Head of caudate nucleus (tissue), 42 donors: ENCODE measurements at places on chromosomes 1 and 21.
A peak's percentile ranks its signal among the peaks of the same experiment; 100 is the strongest.

- no peak for DNase-seq
Observed at GRCh38 chr1:110233861-110234260, 23.7 kb downstream of the KCNC4 start.

DNA sequence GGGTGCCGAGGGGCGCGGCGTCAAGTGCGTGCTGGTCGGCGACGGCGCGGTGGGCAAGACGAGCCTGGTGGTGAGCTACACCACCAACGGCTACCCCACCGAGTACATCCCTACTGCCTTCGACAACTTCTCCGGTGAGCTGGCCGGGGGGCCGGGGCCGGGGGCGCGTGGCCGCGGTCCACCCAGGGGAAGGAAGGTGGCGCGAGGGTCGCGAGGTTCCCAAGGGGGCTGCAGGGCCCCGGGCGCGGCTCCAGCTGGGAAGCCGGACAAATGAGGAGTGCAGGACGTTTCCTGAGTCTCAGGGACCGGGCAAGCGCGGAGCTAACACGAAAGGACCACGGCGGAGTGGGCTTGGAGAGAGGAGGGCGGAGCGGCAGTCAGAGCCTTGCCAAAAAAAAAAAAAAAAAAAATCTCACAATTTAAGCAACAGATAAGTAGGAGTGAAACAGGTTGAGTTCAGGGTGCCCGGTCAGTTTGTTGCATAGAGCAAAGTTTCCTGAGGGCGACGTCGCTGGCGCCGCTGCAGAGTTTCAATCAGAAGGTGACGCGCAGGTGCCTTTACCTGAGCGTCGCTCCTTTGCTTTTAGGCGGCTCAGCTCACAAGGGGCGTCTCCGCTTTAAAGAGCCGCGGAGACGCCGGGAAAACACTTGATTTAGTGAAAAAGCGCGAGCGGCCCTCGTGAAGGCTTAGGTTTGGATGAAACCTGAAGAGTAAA, 750 bp downstream of the RHOU start:
- no peak for DNase-seq

- DNase-seq, result no peak
Observed at GRCh38 chr1:28421744-28422143, 52.2 kb downstream of the PHACTR4 start.

GRCh38 chr1:202086579-202087350, 36.0 kb upstream of the GPR37L1 start:
- DNase-seq, result peak; percentile 7

- DNase-seq, result no peak
Observed at GRCh38 chr1:33010932-33011731, 25.6 kb downstream of the AK2 start.

- DNase-seq, result no peak
Observed at GRCh38 chr1:177495878-177496277, 325.1 kb downstream of the BRINP2 start.

DNA sequence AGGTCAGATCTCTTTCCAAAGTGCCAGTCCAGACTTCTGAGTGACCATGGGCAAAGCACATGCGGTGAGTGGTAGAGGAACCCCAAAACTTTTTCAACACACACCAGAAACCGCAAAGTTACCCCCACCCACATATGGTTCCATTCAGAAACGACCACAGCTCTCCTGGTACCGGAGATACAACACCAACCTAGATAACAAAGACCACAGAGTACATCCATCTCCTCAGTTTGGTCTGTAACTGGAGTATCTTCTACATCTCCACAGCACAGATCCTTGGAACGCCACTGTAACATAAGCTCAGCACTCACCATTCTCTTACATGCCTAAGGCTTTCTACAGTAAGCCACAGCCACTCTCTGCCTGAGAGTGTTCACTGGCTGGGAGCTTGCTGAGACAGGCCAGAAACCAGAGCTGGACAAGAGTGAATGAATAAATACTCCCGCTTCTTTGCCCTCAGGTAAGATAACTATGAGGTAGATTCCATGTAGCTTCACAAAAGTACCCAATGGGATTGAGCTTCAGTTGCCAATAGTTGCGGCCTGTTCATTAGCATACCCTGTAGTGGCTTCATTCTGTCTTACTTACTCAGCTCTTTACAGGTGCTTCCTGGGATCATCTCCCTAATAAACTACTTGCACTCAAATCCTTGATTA, 81.8 kb downstream of the SMYD3 start:
- DNase-seq, result no peak

- DNase-seq, result no peak
Observed at GRCh38 chr1:5662744-5663126, 329.5 kb downstream of the NPHP4 start.

DNA sequence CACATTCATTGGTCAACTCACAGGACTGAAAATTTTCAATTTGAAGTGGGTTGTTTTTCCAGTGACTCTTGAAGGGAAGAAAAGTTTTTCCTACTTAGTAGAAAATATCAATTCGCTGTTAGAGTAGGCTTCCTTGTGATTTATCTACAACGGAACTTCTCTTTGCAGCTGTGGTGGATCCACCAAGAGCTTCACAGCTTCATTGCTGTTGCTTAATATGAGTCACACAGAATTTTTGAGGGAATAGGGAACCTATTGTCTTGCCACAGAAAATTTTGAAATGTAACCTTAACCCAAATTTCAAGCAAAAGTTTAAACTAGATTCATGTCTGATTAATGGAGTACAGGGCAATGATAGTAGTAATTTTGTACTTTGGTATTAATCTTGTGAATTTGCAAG, 58.4 kb upstream of the IFI44L start:
- DNase-seq, result no peak

DNA sequence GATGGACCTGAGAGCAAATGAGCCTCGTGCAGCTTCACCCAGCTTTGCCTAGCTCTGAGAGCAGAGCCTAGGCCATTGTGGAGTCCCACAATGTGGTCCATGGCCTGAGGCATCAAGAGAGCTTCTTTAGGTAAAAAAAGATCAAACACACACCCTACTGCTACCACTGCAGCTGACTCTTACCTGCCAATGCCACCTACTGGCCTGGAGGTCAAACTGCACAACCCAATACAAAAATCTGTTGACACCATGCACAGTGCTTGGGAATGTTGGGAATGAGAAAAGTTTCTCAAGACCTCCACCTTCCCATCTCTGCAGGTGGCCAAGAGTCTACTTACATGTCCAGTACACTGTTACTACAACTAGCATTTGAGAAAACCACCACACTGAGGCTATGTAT, 60.6 kb downstream of the UCHL5 start:
- no peak for DNase-seq

GRCh38 chr21:15986277-15986676, 256.5 kb downstream of the USP25 start:
- DNase-seq, result no peak

- DNase-seq, result peak; percentile 22
Observed at GRCh38 chr1:58047265-58047858, 499.2 kb downstream of the OMA1 start.

DNA sequence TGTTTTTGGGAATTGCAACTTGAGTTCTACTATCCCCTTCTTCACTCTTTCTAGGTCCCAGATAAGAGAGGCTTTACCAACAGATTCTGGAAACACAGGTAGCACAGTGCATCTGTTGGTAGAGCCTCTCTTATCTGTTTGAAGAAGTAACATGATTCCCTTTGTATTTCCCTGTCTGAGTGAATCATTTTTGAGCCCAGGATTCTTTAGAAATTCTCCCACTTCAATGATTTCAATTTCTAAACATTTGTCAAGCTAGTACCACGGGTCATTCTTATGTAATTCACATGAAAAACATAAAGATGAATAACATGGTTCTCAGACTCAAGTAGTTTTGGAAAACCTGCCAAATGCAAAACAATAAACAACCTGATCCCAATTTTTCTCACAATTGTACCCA, 72.0 kb upstream of the DUSP10 start:
- DNase-seq, result no peak

DNA sequence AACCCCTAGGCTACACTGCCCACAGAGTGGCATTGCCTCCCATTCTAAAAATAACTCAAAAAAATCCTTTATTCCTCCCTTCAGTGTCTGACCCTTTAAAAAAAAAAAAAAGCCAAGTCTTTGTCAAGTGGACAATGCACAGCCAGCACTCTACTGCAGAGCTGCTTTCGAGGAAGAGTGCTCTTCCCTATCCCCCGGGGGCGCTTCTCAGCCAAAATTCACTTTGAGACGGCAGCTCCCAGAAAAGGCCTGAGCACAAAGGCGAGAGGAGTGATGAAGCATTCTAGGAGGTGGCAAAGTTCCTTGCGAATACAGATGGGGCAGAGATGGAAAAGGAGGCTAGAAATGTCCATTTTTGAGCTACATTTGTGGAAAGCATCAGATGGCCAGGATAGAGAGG, 23.3 kb downstream of the EPHA10 start:
- DNase-seq, result no peak

GRCh38 chr1:113783254-113784103, 24.2 kb upstream of the PHTF1 start:
- no peak for DNase-seq

DNA sequence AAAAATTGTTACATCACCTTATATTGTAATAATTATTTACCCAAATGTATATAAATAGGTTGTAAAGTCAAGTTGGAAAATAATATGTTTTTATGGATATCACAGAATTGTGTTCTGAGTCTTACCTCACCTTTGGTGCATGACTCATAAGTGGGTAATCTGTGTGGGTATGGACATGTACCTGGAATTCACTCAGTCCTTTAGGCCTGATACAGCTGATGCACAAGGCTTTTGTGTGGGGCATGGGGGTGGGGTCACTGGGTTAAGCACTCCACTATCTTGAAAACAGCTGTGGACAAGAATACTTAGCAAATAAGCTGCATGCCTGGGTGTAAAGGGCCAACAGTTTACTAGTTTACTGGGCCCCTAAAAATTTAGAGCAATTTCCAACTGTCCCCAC, 34.4 kb downstream of the INKA2 start:
- no peak for DNase-seq

GRCh38 chr1:154478639-154479038, 23.4 kb upstream of the TDRD10 start:
- DNase-seq, result no peak

DNA sequence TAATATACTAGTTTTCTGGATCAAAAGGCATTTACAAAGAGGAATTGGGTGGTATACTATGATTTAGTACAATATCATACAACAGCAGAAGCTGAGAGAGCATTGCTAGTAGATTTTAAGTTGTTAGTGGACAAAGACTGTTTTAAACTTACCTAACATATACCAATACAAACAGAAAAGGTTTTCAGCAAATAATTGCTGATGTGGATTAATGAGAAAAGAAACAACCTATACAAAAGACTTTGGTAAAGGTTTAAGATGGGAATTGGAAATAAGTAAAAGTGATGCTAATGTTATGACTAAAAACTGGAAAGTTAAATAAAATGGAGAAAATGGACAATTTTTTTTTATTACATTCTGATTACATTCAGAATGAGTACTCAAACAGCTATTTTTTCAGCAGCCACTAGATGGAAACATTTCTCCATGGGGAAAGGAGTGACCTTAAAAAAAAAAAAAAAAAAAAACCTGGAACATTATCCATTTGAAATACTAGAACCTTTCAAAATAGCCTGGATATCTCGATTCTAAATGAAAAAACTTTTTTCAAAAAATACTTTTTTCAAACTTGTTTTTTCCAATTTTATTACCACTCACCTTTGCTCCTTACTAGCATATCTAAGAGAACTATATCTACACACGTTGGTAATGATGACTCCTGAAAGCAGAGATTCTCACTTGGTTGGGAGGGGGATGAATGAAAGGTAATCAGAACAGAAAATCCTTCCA, 55.4 kb downstream of the EPRS1 start:
- no peak for DNase-seq

- no peak for DNase-seq
Observed at GRCh38 chr1:19620786-19621185, 23.3 kb upstream of the NBL1 start.

- DNase-seq, result peak; percentile 73
Observed at GRCh38 chr21:31558189-31558961, 101.1 kb upstream of the SOD1 start.

GRCh38 chr1:156401681-156402081, 32.7 kb downstream of the RHBG start:
- DNase-seq, result no peak

- no peak for DNase-seq
Observed at GRCh38 chr1:234934611-234935033, 194.0 kb downstream of the TOMM20 start.

DNA sequence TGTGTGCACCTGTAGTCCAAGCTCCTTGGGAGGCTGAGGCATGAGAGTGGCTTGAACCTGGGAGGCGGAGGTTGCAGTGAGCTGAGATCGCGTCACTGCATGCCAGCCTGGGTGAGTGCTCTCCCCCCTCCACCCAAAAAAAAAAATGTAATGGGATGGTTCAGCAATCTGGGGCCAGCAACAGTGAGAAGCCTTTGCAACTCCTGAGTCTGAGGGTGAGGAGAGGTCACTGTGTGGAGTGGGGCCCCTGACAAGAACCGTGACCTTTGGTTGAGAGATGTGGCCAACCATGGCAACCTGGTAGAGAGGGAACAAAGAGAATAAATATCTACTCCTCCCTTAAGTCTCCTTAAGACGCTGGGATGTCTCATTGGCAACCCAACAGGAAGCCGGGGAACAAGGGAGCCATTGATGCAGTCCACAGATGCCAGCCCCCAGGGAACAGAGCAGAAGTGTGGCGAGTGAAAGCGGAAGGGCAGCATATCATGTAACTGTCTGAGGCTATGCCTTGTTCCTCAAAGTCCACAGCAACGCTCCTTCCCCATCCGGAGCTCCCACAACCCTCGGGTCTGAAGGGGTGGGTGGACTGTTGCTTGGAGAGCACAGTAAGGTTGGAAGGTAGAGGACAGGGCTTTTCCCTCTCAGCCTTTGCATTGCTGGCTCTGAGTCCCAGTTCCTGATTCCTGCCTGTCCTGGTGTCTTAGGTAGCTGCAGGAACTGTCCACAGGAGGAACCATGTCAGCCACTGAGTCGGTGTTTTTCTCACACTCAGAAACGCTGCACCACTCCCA, 8.3 kb downstream of the TRNP1 start:
- peak; percentile 30 for DNase-seq

GRCh38 chr1:36537190-36537768, 54.6 kb upstream of the CSF3R start:
- no peak for DNase-seq

GRCh38 chr1:30475201-30475600, 248.2 kb downstream of the MATN1 start:
- DNase-seq, result no peak

- DNase-seq, result no peak
Observed at GRCh38 chr1:187236199-187236598, 407.4 kb downstream of the PLA2G4A start.

- DNase-seq, result no peak
Observed at GRCh38 chr1:193926956-193927355, 740.5 kb upstream of the B3GALT2 start.
